AG08395 (cell line): ENCODE measurements at places on chromosomes 1 and 21.

DNA sequence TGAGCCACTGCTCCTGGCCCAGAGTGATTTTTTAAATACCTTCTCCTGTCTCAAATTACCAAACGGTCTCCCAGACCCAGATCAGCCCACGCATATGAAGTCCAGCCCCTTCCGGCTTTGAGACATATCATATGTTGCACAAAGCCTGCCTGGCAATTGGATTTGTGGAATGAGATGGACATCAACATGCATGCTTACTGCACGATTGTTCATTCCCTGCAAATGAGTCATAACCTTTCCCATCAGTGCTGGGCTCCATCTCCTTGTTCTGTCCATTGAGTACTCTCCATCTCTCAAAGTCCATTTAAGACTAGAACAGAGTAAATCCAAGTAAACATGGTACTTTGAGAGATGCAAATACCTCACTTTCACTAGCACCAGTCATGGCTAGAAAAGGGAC lies 612.2 kb upstream of the USP24 start:
- DNase-seq: peak; percentile 87

GRCh38 chr1:47870946-47871676 lies 126.1 kb downstream of the TRABD2B start:
- DNase-seq: no peak

GRCh38 chr1:244406337-244406736 lies 45.4 kb downstream of the ADSS2 start:
- no peak for DNase-seq

- no peak for DNase-seq
Measured at GRCh38 chr21:35682904-35683549, 377.3 kb downstream of the SETD4 start.

DNA sequence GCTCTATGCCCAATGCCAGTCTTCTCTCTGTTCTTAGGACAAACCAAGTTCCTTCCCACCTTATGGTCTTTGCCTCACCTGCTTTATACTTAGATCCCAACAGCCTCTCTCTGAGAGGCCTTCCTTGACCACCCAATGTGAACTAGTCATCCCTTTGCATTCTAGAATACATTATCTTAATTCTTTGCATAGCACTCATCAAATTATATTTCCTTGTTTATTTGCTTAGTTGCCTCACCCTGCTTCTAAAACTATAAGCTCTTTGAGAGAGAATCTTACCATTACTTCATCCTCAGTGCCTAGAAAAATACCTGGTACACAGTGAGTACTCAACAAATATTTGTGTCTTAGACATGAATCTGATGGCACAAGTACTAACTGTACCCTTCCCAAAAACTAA lies 8.0 kb downstream of the PIGP start:
- DNase-seq: no peak

DNA sequence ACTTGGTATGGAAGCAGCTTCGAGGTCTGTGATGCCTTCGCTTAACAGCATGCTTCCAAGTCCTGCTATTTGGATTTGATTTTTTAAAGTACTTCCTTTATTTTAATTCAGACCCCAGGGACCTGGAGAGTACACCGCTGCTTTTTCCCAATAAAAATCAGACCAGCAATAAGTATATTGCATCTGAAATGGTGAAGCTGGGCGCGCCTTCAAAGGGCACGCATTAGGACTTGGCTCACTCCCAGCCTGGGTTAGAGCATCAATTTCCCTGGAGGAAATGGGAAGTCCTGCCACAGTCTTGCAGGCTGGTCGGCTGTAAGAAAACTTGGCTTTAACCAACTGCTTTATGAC lies 325.1 kb downstream of the RRAGC start:
- DNase-seq: no peak

DNA sequence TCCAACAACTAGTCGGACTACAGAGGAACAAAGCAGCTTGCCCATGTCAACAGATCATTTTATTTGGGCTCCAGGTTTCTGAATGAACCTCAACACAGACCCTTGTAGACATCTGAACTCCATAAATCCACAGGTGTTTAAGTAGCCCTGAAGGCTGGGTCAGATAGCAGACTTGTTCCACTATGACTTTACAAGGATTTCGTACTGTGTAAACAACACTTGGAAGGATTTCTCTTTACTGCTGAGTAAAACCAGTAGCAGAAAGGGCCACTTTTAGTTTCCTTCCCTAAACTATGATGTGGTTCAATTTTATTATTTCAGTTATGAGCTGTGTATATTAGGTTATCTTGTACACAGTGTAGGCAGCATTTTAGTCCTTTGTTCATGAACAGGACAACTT lies 316.4 kb upstream of the ADGRL2 start:
- DNase-seq: no peak

DNA sequence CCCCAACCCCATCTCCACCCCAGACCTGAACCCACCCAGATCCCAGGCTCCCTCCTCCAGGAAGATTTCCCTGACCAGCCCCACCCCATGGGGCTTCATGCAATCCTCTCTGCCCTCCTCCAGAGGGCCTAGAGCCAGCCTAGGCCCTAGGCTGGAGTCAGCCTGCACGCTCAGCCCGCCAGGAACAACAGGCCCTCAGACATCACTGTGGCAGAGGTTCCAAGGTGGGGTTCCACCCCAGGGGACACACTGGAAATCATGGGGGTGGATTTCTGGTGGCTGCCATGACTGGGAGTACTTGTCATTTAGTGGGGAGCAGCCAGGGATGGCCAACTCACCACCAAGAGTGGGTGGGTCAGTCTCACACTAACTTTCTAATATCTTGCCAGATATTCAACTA lies 122.0 kb downstream of the GLIS1 start:
- DNase-seq: no peak

GRCh38 chr1:95017775-95018174 lies 55.0 kb downstream of the ALG14 start:
- no peak for DNase-seq
